ENCODE measurements at places on chromosomes 4 and X.
A peak's percentile ranks its signal among the peaks of the same experiment; 100 is the strongest.

- no peak for DNase-seq
These were observed 174.8 kb upstream of the GLRA2 start for GRCh38 chrX:14354521-14354920.

DNA sequence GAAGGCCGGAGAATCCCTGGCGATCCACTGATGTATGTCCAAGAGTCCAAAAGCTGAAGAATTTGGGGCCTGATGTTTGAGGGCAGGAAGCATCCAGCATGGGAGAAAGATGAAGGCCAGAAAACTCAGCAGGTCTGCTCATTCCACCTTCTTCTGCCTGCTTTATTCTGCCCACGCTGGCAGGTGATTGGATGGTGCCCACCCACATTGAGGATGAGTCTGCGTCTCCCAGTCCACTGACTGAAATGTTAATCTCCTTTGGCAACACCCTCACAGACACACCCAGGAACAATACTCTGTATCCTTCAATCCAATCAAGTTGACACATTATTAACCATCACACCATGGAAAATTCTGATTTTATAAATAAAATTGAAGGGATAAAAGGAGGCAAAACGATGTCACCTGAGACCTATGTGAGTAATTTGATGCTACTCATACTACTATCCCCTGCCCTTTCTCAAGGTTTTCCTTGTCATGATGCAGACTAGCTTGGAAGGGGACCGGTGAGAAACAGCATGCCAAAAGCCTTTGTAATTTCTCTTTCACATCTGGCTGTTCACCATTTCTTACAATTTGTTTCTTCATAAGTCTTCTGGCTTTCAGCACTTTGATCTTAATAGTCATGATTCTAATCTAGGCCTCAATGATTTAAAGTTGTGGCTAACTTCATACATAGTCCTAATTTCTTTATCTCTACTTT is 9.7 kb upstream of the PYURF start:
- no peak for DNase-seq

- DNase-seq: peak; percentile 1
These were observed 215.9 kb downstream of the LRBA start for GRCh38 chr4:150799207-150799606.

- DNase-seq: no peak
These were observed 128.0 kb downstream of the AFAP1 start for GRCh38 chr4:7811536-7812191.

DNA sequence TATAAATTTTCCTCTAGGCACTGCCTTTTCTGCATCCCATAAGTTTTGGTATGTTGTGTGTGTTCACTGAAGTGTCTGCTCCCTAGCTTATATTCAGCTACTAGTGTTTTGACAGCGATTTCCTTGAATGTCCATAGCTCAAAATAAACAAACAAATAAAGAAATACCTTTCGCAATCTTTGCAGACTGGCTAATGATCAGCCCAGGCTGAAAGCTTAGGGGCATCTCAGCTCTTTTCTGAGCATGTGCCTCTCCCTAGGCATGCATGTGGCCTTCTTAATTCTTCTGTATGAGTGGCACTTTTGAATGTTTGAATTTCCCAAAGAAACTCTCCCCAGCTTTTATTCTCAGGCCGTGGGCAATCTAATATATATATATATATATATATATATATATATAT is 44.6 kb upstream of the SHROOM4 start:
- no peak for DNase-seq
